ENCODE measurements at places on chromosomes 11 and 22.

DNA sequence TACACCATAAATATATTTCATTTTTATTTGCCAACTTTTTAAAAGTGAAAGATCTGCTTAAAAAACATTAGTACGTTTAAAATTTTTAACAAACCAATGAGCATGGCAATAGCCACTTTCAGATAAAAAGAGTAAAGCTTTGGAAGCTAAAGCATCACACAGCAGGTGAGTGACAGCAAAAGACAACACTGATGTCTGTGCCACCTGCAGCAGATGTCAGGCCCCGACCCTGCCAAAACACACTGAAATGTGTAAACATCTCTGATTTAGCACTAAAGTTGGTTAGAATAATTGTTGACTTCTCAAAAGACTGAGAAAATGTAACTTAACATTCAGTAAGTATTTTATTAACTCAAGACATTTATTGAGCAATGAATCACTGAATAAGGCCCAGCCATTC is 232.9 kb downstream of the DLG2 start:
- DNase-seq = no peak

DNA sequence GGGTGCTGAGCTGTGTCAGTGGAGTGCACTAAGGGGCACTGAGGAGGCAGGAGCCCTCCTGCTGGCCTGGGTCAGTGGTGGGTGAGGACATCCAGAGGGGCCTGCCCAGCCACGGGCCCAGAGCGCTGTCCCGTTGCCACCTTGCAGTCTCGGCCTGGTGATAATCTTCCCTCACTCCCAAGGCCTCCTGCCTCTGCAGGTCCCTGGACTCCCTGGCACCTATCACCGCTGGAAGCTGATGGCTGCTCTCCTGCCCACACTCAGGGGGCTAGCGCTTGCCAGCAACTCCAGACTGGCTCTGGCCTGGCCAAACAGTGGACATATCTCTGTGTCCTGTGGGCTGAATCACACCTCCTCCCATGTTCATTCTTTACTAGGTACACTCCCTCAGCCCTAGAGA is 86.5 kb upstream of the PITPNB start:
- no peak for DNase-seq

GRCh38 chr11:1127664-1128162 is 30.0 kb upstream of the MUC5AC start:
- no peak for DNase-seq

GRCh38 chr11:117444256-117444655 is 116.6 kb downstream of the CEP164 start:
- no peak for DNase-seq

DNA sequence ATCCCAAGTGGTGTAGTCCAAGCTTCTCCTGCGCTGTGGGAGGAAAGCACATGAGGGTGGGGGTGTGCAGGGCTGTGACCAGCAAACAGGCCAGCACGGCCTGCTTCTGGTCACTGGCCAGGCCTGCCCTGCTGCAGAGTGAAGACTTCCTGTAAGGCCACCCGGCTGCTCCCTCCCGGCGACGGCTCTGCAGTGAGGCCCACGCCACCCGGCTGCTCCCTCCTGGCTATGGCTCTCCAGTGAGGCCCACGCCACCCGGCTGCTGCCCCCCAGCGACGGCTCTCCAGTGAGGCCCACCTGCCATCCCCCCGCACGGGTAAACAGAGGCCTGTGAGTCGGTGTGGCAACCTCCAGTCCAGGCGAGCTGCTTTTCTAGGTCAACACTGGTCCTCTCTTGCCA is 31.4 kb upstream of the BRSK2 start:
- DNase-seq = no peak

GRCh38 chr22:42052765-42053164 is 17.8 kb downstream of the NAGA start:
- DNase-seq = no peak

GRCh38 chr11:11565636-11566035 is 56.2 kb downstream of the GALNT18 start:
- DNase-seq = no peak

- no peak for DNase-seq
Observed at GRCh38 chr22:23912293-23912903, 18.2 kb downstream of the MIF start.

Measured in nucleus accumbens (tissue), 56 donors.